ENCODE measurements at places on chromosomes 1 and 21.

- DNase-seq = peak; percentile 81
Measured at GRCh38 chr1:220748089-220748934, at the start of gene MTARC2. Gene MTARC2 (plus strand): TSS chr1:220748322. CDS start chr1:220748532, 210 bp downstream.

DNA sequence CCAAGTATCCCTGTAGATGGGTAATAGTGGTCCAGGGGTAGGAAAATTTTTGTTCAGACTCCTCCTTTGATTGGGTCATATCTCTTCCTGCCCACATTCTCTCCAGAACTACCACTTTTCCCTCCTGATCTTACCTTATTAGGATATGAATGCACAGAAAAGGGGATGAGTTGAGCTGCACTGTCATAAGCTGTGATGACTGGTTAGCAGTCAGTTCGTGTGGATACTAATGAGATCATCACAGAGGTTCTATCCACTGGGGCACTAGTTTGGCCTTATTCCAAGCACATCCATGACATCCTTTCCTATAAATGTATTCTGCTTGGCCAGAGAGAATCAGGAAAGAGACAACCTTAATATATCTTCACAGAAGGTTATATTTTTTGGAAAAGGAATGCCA is 22.1 kb upstream of the TBX15 start:
- DNase-seq = no peak

- DNase-seq = no peak
Measured at GRCh38 chr1:41461790-41462679, 22.4 kb downstream of the EDN2 start.

- no peak for DNase-seq
Measured at GRCh38 chr1:92862605-92863004, 30.8 kb downstream of the RPL5 start.

- no peak for DNase-seq
Measured at GRCh38 chr1:33466159-33466558, 6.3 kb upstream of the ZSCAN20 start.

DNA sequence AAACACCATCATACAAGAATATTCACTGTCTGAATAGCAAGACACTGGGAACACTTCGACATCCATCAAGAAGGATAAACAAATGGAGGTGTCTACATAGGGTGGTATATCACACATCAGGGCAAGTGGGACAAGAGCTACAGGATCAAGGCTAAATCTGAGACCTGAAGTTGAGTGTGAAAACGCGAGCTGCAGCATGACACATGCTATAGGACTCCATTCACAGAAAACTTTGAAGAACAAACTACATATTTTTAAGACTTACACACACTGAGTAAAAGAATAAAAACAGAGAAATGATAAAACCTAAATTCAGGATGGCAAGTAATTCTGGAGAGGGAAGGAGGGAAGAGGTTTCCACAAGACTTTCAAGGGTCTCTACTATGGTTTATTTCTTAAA is 2.1 kb downstream of the TTC39A start:
- no peak for DNase-seq

DNA sequence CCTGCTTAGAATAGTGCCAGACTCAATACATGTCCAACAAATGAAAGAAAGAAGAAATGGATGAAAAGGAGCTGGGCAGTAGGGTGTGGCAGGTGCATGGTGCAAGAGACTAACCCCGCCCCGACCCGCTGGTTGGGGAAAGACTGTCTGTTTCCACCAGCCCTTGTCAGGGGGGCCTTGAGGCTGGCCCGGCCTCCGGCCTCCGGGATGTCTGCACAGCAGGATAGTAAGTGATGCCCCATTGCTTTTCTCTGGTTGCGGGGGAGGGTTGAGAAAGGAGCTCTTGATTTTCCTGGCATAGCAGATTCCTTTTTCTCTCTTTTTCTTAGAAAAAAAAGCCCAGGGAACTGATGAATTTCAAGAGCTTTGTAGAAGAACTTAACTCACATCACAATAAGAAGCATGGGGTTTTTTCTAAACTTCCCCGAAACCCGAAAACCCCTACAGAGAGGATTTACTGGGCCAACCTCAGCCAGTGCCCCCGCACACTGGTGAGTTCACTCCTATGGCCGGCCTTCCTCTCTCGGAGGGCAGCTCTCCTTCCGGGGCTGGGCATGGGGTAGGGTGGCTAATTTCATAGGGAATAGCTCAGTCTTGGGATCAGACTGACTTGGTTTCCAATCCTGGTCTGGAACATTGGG is 12.5 kb upstream of the TTC22 start:
- DNase-seq = no peak
